AG09319 (cell line): ENCODE measurements at places on chromosomes 2 and 18.

DNA sequence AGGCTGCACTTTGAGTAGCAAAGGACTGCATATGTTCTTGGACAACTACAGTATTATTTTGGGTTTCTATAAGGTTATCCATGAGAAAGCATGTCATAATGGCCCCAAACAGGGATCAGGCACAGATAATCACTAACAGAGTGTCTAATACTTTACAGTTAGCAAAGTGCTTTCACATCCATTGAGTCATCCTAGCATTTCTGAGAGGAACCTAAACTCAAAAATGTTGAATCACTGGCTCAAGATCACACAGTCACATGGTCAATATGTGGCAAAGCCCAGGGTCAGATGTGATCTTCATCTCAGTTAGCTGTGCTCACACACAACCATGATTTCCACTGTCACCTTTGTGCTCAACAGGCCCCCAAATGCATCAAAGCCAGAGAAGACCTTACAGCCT, 156.1 kb upstream of the VRK2 start:
- DNase-seq = no peak

DNA sequence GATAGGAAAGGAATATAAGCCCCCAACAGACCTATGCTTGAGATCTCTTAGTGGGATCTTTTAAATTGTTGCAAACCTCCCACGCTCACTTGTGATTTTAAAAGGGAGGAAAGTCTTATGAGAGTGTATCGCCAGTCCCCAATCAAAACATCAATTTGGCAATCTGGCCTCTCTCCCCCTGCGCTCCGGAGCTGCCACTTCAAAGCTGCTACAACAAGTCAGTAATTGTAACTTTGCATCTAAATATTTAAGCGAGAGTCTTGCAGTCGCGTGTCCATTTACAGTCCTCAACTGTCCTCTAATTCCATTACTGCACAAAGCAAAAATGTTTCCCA, 8.4 kb downstream of the PAX3 start:
- DNase-seq = no peak

DNA sequence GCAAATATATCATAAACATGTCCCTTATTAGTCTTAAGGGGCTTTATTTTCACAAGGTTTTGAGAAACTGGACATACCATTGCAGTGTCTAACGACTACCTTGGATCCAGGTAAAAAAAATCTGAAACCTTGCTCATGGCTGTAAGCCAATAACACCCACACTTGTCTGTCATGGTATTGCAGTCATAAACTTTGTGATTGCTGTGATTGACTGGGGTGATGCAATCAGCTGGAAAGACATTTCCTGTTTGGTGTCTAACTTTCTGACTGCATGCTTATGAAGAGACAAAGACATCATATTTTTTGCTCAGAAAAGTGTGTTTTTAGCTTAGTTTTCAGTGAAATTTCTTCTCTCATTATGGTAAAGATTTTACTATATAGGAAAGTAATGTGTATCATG, 635.0 kb downstream of the TSN start:
- DNase-seq = no peak

DNA sequence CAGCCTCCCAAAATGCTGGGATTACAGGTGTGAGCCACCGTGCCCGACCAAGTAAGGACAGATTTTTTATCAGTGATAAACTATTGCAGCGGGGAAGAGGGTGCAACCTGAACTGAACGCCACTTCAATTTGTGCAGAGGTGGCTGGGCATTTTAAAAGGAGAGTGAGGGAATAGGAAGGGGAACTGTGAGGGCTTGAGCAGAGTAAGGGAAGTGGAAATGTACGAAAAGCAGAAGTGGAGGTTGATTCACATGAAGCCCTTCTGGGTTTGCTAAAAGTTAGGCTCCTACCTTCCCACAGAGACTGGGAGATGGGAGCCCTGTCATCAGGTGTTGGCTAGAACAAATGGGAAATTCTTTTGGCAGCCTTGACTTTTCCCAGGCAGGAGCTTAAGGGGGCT, 6.1 kb downstream of the STK11IP start:
- DNase-seq = no peak

GRCh38 chr2:226429476-226429875, 370.1 kb downstream of the IRS1 start:
- DNase-seq = no peak

GRCh38 chr2:219419331-219420197, 1.4 kb downstream of the DES start:
- DNase-seq = no peak
